NCI-H1092 treated with DMSO at 0.1 percent for 48 hours (cell line): ENCODE measurements at places on chromosomes 1 and 21.

GRCh38 chr1:6502000-6502891, 10.8 kb upstream of the PLEKHG5 start:
- DNase-seq: peak; percentile 64

GRCh38 chr1:183480971-183481441, 8.7 kb downstream of the SMG7 start:
- no peak for DNase-seq

DNA sequence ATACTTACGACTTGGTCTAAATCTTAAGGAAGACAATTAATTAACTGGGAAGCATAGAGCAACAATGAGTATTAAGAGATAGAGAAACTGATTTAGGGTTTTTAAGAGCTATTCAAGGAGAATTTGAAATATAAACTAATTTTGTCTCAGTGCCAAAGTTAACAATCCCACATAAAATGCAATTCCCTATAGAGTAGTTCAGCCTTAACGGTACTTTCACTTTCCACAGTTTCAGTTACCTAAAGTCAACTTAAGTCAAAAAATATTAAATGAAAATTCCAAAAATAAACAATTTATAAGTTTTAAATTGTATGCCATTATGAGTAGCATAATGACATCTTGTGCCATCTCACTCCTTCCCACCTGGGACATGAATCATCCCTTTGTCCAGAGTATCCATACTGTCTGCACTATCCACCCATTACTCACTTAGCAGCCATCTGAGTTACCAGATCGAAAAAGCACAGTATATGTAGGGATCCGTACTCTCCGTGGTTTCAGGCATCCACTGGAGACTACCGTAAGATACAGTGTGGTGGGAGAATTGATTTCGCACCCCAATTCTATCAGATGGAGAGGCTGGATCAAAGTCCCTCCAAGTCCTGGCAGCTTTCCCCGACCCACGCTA, 4.8 kb upstream of the SARS1 start:
- DNase-seq: no peak

DNA sequence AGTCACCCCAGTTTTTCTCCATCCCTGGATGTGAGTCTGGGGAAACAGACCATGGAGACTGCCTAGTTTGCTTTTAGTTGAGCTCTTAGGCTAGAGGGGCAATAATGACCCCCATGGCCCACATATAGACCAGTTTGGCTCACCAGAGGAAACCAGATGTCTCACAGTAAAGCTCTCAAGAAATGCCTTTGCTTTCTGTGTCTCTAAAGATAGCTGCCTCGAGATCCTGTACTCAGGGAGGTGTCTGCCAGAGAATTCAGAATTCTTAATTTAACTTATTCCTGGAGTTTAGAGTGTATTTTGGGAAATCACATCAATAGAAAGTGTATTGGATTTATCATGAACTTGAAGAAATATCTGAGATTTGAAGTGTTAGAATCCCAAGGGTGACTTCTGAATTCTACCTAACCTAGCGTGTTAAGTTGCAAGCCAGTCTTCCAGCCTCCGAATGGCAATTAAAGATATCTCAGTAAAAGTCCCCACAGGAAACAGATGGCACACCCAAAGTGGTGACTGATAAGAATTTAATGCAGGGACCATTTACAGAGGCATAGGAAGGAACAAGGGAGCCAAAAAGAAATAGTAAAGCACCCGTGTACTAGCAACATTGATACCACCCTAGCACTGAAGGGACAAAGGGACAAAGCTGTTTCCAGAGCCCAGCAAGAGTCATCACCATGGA, 37.1 kb downstream of the STYXL2 start:
- DNase-seq: no peak

GRCh38 chr1:63276624-63277023, 45.7 kb upstream of the FOXD3 start:
- DNase-seq: no peak

GRCh38 chr1:29683472-29683871, 447.1 kb downstream of the PTPRU start:
- no peak for DNase-seq

DNA sequence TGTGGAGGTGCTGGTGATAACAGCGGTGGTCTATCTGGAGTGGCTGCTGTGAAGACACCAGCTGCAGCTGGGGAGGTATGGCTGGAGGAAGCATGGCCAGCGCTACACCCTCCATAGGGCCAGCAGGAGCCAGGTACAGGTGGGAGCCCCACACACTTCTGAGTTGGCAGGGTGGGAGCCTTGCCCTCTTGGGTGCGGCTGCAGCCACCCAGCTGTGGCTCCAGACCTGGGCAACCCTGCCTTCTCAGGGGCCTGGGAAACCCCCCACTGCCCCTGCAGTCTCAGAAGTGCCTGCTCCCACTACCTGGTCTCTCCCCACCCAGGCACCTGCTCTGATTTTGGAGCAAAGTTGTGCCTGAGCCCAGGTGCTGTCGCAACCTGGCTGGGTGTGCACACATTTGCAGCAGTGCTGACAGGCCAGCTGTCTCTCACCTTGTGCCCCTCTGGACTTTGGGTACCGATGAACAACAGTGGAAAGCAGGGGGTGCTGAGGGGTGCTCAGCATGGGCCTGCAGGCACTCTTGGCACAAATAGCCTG, 76.2 kb downstream of the DPYD start:
- DNase-seq: no peak

DNA sequence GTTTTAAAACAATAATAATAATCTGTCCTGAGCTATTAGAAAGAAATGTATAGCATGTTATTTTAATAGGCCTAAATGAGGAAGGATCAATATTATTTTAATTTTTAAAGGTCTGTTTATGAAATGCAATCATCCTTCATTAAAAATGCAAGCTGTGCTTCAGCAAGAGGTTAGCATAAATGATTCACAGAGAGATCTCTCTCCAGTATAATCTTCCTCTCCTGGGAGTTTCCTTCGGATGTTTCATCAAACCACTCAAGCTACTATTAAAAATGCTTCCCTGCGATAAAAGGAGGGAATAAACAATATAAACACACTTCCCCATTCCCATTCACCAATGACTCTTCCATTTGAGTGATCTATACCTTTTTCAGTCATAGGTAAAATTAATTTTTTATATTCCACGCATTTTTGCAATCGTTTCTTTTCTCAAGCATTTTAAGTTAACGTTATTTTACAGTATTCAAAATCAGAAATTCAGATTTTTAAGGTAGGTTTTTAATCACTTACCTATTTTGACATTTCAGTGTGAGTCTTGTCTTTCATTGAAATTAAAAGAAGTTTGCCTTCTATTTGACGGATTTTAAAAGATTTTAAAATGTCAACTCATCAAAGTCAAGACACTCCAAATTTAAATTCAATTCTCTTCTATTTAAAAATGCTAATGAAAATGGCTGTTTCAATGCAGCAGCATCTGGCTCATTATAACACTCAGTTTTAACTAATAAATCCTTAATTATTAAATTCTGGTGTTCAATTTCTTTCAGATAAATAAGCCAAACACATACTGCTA, 64.3 kb downstream of the RERE start:
- DNase-seq: no peak

DNA sequence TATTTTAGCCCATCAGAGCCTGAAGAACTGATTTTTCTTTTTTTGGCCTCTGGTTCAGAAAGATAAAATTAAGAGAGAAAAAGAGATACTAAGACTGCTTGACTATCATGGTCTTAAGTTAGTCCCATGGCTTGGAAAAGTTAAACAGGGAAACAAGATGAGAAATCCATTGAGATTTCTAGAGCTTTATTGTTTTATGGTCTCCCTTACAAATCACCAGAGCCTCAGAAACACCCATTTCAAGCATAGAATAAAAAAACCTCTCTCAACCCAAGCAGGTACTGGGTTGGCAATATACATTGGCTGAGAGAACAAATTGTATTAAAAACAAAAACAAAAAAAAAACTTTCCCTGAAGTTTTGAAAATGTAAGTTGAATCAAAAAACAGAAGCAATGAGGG, 3.9 kb downstream of the SELE start:
- DNase-seq: no peak

DNA sequence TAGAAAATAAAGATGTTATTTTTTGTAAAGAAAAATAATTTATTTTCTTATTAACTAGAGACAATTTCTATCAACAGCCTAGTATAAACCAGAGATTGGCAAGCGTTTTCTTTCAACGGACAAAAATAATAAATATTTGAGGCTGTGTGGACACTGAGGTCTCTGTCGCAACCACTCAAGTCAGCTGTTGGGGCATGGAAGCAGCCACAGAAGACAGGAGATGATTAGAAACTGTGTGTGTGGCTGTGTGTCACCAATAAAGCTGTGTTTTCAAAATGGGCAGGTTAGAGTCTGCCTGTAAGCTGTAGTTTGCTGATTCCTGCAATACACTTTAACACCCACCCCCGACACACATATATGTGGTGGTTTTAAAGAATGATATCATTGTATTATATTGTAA, 200.6 kb upstream of the HMCN1 start:
- DNase-seq: no peak

DNA sequence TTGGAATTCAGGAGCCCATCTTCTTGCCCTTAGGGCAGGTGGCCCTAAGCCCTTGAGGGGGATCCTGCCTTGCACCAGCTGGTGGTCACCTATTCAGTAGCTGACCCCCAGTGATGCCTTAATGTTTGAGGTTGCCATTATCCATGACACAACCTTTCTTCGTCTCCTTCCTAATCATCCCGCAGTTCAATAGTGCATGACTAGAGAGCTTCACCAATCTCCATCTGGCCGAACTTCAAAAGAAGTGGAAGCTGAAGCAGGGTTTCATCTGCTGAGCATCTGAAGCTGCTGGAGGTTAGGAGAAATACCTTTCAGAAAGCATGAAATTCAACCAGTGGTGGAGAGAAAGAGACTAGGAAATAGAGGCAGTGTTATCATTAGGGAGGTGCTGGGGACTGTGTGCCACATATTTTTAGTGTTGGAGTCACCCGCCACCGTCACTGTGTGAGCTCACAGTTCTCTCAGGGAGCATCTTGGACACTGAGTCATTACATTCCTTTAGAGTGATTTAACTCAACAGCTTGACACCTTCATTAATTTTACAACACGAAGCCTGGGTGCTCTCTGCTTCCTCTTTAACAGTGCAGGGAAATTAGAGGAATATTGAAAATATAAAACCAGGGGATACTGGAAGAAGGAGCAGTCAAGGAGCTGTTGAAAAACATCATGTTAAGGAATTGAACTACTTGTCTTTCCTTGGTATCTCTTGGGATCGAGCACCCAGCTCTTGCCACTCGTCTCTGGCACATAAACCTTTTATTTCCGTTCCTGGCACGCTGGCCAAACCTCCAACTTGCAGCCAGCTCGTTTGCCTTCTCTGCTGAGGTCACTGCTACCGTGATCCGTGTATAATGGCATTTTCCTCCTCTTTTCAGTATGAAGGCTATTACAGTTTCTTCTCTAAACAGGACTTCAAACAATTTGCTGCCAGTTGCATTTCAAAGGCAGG, 53.6 kb downstream of the PEX14 start:
- peak; percentile 47 for DNase-seq

GRCh38 chr1:154895798-154896197, 25.7 kb upstream of the KCNN3 start:
- no peak for DNase-seq

DNA sequence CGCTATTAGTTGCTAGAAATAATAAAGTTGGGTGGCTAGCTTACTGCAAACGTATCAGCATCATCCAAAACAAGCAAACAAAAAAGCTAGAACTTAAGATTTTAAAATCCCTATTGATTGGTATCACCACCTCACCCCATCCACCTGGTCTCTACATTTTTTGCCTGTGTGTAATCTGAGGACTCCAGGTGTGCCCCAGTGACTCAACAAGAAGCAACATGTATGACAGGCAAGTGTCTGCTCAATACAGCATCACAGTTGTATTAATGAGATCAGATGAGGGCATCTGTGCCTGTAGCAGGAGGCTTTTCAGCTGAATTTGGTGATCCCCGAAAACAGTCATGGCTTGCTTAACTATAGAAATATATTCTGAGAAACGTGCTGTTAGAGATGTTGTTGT, 14.6 kb upstream of the PAPPA2 start:
- no peak for DNase-seq

DNA sequence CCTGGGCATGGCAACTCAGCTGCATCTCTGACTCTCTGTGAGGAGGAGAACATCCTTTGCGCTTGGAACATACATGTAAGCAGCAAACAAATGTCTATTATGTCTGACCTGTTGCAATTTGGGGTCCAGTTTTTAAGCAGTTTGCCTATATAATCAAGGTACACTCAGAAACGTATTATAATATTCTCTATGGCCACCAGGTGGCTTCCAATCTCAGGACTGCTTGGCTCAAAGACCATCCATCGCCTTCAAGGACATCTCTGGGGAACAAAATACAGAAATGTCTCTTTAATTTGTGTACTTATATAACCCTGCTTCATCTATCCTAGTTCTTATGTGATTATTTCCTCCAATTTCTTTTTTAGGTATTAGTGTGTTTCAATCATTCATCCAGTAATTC, 227.2 kb downstream of the OLFM3 start:
- peak; percentile 9 for DNase-seq

- peak; percentile 69 for DNase-seq
These were observed 75.0 kb downstream of the RWDD3 start for GRCh38 chr1:95309031-95309471.

- DNase-seq: peak; percentile 99
These were observed 4.1 kb downstream of the NUAK2 start for GRCh38 chr1:205317311-205317917.

GRCh38 chr1:212700892-212701819, 1.5 kb upstream of the BATF3 start:
- DNase-seq: peak; percentile 13
